GM12892 (cell line): ENCODE measurements at places on chromosomes 16 and 17.

DNA sequence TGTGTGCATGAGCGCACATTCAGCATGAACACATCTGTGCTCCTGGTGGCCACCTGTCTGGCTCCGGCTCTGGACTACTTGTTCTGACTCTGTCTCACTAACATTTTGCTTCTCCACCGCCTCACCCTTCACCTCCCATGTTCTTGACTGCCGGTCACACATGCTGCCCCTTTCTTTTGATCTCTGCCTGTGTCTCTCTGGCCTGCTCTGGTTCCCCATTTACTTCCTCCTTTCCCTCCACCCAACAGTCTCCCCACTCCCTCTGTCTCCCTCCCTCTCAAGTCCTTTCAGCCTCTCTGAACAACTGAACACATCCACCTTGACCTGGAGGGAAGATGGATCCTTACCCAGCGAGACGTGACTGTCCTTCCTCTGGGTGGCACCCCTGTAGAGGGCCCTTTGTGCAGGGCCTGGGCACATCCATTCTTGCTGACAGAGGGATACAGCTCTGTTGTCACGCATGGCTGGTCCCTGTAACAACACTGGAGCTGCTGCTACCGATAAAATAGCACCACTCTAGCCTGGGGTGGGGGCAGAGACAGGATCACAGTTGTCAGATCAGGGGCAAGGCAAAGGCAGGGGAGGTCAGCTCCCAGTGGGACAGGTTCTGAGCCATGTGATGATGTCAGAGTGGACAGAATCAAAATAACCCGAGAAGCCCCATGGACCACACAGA, 11.0 kb downstream of the ZSCAN32 start:
- DNase-seq = no peak

- DNase-seq = no peak
Observed at GRCh38 chr16:67268136-67268579, 11.2 kb upstream of the PLEKHG4 start.

GRCh38 chr16:50103764-50104163, 38.0 kb downstream of the HEATR3 start:
- DNase-seq = no peak

DNA sequence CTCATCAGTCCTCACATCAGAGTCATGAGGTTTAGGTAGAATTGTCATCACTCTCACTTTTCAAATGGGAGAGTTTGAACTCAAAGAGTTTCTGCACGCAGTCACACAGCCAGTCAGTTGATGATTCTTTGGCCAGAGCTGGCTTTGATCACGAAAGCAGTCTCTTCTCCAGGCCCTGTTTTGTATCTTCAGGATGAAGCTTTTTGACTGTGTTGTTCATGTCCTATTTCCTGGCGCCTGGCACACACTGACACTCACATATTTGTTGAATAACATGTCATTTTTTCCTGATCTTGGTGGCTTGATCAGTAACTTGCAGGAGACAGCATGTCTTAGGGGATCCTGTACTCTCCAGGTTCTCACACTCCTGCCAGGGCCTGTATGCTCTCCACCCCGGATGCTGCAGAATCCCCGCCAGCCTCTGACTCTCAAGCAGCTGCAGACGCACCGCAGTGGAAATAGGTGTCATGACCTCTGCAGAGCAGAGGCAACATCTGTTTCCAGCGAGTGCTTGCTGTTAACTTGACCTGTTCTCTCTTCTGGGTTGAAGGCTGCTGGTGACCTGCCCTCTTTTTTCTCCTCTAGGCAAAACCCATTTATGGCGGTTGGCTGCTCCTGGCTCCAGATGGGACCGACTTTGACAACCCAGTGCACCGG, 33.0 kb downstream of the MPRIP start:
- no peak for DNase-seq

- DNase-seq = no peak
Observed at GRCh38 chr16:55832773-55833691, at the start of gene CES1. TSS of gene CES1 (minus strand) at chr16:55833096. CDS start at chr16:55833055, 41 bp downstream.

- DNase-seq = peak; percentile 47
Observed at GRCh38 chr17:80219763-80220053, 425 bp downstream of the SGSH start.

DNA sequence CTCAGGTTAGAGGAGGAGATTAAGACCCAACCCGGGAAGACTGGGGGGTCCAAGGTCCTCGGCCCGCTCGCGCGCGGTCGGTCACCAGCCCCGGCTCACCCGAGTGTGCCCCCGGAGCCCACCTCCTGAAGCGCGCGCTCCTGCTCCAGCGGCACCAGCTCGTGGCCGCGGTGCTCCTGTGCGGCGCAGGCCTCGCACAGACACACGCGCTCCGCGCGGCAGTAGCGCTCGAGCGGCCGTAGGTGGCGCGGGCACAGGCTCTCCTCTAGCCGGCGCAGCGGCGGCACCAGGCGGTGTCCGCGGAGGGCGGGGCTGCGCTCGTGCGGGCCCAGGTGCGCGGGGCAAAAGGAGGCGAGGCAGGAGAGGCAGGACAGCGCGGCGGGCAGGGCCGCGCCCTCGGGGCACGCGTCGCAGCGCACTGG, 618 bp downstream of the TRIM47 start:
- DNase-seq = no peak

- no peak for DNase-seq
Observed at GRCh38 chr16:89003831-89004208, 26.8 kb upstream of the CBFA2T3 start.

DNA sequence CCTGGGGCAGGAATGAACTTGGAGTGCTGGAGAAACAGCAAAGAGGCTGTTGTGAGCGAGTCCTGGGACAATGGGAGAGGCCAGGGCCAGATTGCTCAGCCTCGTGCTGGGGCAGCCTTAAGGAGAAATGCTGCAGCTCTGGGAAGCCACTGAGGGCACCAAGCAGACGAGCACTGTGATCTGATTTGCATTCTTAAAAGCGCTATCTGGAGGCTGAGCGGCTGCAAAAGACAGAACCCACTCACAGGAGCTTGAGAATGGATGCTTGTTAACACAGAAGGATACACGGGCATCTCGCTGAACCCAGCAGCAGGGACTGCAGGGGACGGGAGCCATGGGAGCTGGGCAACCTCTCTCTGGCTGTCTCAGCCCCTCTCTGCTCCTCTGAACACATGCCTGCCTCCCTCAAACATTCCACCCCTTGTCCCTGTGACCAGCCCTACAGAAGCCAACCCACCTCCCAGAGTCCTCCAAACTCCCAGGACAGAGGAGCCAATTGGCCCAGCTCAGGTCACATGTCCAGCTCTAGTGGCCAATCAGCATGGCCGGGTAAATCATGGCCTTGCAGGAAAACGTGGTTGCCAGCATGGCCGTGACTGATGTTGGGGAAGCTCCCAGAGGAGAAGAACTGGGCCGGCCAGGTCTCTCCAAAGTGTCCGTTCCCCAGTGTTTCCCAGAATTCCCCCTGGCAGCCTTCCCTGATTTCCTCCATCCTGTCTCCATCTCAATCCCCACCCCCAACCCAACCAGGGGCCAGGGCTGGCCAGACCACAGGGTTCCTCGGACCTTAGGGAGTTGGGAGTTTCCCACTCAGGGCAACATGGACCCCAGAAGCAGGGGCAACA, 60.3 kb downstream of the GSG1L start:
- DNase-seq = no peak

- peak; percentile 77 for DNase-seq
Observed at GRCh38 chr16:69761983-69762813, at the start of gene WWP2. TSS of gene WWP2 (plus strand) at chr16:69762332. CDS start at chr16:69787011, 24,679 bp downstream.

DNA sequence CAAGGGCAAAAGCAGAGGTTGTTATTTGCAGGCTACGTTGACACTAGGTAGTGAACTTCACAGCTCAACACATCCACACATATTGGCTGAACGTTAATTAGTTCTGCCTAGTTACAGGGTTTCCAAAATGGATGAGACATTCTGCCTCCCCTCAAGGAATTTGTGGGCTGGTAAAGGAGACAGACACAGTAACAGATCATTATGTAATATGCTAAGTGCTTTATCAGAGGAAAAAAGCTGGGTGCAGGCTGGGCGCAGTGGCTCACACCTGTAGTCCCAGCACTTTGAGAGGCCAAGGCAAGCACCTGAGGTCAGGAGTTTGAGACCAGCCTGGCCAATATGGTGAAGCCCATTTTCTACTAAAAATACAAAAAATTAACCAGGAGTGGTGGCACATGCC, 26.2 kb downstream of the BMERB1 start:
- DNase-seq = no peak

DNA sequence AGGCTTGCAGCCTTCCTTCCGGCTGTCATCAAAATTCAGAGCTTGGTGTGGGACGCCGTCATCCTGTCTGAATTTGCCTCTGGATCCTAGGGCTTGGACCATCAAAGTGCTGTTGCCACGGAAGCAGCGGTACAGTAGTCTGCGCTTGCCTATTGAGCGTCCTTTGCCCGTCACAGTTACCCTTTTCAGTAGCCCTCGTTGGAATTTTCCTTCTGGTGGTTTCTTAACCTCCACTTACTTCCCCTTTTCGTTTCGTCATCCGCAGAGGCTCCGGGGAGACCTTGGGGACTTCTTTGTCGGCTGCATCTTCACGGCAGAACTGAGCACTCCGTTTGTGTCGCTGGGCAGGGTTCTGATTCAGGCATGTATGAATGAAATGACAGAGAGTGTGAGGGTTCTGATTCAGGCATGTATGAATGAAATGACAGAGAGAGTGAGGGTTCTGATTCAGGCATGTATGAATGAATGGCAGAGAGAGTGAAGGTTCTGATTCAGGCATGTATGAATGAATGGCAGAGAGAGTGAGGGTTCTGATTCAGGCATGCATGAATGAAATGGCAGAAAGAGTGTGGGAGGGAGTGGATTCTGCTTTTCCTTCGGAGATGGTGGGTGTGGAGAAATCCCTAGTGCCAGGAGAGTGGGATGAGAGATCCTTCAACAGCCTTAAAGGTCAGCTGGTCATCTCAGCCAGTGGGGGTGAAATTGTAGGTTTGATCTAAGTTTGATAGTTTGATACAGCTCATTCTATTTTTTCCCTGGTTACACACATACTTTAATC, 8.0 kb downstream of the TLCD3A start:
- DNase-seq = peak; percentile 49

DNA sequence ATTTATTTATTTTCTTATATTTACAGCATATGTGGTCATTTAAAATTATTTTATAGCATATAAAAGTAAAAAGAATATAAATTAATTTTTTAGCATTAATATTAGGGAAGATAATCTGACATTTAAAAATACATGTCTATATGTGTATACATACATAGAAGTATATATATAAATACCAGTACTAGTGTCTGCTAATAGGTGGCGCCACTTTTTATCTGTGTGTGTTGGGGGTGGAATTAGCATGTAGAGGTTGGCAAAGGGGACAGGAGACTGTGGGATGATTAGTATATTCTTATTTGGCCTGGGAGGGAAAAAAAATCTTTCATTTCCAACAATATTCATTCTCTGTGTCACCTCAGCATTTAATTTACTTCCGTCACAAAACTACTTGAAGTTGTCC, 359.1 kb downstream of the WWOX start:
- DNase-seq = no peak

- no peak for DNase-seq
Observed at GRCh38 chr17:77888242-77889134, 70.0 kb upstream of the TNRC6C start.
